Activated CD8-positive, alpha-beta T cell treated with anti-CD3 and anti-CD28 coated beads, Interleukin-2, amount 10 ng/mL, durations not matched to agents 7 days and 5 days (primary cell): ENCODE measurements at places on chromosomes 1 and 21. TPM values are rescaled to one million over a fixed set of nuclear protein-coding genes. Genes with fewer than 3 reads are reported as not detected.

DNA sequence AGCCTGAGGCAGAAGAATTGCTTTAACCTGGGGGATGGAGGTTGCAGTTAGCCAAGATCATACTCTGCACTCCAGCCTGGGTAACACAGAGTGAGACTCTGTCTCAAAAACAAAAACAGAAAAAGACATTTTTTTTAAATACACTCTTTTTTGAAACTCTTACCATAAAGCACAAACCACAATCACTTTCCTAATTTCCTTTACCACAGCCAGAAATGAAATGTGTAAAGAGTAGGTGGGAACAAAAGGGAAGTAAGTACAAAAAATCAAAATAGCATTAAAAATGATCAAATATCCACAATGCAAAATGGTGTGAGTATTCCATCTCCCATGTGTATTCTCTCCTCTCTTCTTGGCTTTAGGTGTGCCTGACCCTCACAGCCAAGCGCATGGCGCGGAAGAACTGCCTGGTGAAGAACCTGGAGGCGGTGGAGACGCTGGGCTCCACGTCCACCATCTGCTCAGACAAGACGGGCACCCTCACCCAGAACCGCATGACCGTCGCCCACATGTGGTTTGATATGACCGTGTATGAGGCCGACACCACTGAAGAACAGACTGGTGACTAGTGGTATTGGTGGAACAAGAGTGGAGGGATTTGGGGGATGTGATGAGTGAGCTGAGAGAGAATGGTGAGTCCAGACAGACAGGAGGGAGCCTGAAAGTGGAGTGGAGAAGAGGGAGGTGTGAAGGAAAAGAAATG, 14.9 kb downstream of the ATP1A4 start:
- DNase-seq: no peak

DNA sequence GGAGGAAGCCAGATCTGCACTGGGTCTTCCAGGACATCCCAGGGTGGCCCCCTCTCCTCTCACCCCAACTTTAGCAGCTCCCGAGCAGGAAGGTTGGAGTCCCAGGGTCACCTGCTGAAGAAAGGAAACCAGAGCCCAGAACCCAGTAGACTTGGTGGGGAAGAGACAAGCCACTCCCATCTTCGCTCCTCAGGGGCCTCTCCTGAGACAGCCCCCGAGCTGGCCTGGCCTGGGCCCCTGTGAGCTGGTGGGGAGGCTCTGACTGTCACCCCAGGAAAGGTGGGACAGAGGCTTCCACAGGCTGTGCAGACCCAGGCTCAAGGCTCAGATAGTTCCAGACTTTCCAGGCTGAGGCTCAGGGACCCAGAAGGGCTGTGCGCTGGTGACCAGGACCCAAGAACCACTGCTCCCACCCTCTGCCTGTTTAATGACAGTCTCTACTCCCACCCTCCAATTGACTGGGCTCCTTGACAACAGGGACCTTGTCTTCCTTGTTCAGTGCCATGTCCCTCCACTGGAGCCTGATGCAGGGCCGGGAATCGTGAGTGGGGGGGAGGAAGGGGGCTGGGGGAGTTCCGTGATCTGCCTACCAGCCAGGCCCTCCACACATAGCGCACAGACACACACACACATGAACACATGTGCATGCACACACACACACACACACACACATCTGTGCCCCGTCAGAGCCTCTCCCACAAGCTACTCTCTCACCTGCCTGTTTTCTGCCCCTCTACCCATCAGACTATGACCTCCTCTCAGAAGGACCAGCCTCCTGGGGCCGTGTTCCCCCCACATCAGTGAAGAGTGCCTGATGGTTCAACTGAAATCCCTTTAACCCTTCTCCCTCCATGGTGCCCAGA, 401.2 kb downstream of the MATN1 start:
- DNase-seq: no peak

- DNase-seq: no peak
Observed at GRCh38 chr1:26078286-26079177, 11.1 kb upstream of the TRIM63 start.

GRCh38 chr1:36151134-36151844, 2.0 kb upstream of the TRAPPC3 start:
- DNase-seq: no peak

The AK5 gene
- 1.2 TPM for total RNA-seq

DNA sequence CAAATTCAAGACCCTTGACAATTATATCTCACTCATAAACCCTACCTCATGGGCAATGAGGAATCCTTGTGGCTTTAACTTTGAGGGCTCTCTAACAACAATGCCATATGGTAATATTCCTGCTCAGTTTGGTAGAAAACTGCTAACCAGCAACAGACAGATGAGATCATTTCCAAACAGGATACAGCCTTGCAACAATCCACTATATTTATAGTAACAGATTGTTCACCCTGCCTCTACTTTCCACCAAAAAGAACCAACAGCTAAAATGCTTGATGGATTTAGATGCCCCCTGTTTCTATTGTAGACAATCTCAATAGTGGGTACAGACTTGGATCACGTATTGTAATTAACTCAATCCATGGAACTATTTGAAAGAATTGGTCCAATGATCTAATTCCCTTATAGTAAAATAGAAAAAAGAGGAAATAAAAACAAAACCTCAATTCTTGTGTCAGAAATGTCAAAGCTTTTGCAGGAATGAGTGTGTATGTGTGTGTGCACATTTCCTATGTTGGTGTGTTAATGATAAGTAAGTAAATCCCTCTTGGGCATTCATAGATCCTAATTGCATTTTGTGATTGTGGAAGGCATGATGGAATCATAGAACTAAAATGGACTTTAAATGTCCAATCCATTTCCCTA, 100.0 kb upstream of the EDEM3 start:
- DNase-seq: no peak

- DNase-seq: no peak
Observed at GRCh38 chr1:112396653-112397471, 848 bp downstream of the CTTNBP2NL start.

DNA sequence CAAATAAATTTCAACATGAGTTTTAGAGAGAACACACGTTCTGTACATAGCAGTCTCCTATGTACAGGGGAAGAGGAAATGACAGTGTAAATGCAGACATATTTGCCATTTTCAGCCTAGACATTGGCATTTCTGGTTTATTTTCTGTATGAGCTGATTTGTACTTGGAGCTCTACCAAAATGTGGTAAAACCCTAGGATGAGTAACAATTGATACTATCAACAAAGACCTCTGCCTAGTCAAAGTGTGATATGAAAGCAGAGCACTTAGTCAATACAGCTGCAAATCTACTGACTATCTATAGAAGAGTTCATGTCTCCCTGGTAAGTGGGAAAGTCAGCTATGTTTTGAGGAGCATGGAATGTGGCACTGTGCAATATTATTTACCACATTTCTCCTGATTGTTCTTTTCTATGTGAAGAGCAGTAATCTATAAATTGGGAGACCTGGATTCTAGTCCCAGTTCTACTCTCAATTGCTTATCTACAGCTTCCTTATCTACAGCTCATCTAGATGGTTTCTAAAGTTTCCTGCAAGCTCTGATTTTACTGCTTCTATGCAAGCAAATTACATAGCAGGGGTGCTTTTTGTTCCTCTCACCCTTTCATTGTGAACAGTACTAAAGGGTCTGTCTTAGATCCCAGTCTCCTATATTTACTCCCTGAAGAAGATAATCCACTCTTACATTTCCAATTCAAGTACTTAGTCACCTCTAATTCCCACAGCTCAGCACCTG, 334.2 kb downstream of the NTNG1 start:
- DNase-seq: no peak

GRCh38 chr1:156420205-156421061, 51.4 kb downstream of the RHBG start:
- peak; percentile 55 for DNase-seq

- DNase-seq: peak; percentile 84
Observed at GRCh38 chr1:92484472-92485380, 2.0 kb downstream of the GFI1 start.

- no peak for DNase-seq
Observed at GRCh38 chr1:46030876-46031660, 101.4 kb downstream of the PIK3R3 start.

DNA sequence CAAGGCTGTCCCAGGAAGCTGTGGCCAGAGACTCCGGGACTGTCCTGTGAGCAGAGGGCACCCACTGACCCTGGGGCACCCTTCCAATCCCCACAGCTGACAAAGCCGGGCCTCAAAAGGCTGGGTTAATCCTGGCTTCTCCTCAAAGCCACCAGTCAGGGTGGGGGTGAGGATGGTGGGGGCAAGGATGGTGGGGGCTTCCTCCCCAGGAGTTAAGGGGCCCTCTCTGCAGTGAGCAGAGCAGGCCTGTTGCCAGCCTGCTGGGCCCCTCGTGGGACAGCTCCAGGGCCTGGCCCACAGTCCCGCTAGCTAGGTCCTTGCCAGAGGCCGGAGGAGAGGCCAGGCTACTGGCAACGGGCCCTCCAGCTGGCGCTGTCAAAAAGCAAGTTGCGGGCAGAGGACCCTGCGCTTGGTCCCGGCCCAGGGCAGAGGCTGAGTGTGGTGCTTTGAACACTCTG, 37.9 kb upstream of the CCDC27 start:
- no peak for DNase-seq

The MCOLN3 gene
- 1.6 TPM for total RNA-seq

GRCh38 chr1:215772151-215772550, 205.0 kb downstream of the KCTD3 start:
- no peak for DNase-seq

The FCRL4 gene
- not detected for total RNA-seq

DNA sequence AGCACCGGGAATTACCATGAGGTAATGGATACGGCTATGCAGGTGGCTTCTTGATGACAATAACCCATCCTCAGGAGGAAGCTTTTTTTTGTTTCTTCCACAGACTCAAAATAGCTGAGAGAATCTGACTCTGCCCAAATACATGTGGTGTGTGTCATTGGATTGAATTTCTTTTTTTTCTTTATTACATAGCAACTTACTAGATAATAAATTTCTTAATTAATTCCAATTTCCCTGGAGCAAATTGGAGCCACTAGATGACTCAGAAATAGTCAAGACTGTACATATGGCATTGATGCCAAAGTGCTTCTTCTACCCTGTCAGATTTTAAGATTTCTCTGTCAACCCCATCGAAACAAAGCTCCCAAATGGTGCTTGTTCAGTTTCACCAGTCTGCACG, 42.7 kb downstream of the L1TD1 start:
- no peak for DNase-seq

The RBP7 gene
- not detected for total RNA-seq

GRCh38 chr1:172177849-172178248, 242.6 kb upstream of the C1orf105 start:
- no peak for DNase-seq

The CSF1 gene
- total RNA-seq: 40.3 TPM

DNA sequence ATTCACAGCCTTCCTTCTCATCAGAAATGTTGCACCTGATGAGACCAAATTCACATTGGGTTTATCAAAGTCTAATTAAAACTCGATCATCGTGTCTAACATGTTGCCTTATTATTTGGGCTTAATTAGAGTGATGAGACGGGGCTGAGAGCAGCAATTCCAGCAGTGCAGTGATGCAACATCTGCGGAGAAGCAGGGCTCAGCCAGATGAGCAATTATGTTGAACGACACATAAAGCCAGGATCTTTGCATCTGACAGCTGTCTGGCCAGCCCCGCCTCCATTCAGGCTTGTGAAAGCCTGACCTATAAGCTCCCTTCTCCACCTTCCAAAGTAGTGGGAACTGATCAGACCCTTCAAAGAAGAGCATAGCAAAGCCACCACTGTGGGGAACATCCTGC, 109.8 kb downstream of the C1orf94 start:
- no peak for DNase-seq

GRCh38 chr1:247077876-247078257, 744 bp downstream of the ZNF670 start:
- peak; percentile 35 for DNase-seq

- no peak for DNase-seq
Observed at GRCh38 chr1:57109247-57109646, 143.4 kb upstream of the C8B start.

The BCAN gene
- not detected for total RNA-seq

The CHI3L1 gene
- not detected for total RNA-seq

DNA sequence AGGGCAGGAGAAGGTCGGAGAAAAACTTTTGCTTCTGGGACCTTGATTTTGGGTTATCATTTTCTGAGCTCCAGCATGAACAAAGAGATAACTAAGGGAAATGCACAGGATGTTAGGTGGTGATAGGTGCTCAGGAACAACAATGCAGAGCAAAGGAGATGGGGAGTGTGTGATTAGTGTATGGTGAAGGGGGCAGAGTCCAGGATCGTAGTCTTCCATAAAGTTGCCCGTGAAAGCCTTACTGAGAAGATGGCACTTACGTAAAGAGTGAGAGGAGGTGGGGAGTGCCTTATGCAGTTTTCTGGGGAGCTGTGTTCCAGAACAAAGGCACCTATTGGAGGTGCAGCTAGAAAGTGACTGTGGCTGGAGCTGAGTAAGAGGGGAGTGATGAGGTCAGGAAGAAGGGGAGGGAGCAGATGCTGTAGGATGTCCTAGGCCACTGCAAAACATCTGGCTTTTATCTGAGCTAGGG, 11.6 kb downstream of the KCNK1 start:
- DNase-seq: no peak

DNA sequence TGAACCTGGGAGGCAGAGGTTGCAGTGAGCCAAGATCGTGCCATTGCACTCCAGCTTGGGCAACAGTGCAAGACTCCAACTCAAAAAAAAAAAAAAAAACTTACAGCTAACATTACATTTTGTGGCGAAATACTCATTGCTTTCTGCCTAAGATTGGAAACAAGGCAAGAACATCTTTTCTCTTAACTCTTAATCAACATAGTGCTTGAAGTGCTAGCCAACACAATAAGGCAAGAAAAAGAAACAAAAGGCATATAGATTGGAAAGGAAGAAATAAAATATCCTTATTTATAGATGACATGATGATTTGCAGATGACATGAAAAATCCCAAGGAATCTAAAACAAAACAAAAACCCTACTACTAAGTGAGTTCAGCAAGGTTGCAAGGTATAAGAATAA, 24.6 kb upstream of the GJA9 start:
- no peak for DNase-seq

- DNase-seq: no peak
Observed at GRCh38 chr1:60502506-60502905, 428.9 kb upstream of the C1orf87 start.

The WNT3A gene
- total RNA-seq: not detected
